Stimulated activated CD4-positive, alpha-beta T cell treated with anti-CD3 and anti-CD28 coated beads, Interleukin-1b, Interleukin-23, amount 100 ng/mL, for 1 hour (primary cell): ENCODE measurements at places on chromosomes 2 and 18.

DNA sequence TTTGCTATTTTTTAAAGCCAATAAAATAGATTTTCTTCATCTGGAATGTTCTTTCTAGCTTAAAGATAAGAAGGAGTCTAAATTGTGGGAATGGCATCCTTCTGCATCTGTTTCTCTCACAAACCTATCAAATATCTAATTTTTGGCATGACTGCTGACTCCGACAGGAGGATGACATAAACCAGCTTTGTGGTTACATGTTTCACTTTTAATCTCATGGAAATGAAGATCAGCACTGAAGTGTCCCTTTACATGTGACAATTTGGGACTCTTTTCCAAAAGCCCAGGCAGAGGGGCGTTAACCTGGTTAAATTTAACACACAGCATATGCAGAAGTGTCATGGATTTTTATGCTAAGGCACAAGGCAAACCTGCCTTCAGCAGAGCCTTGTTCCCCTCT lies 694.7 kb downstream of the ARHGAP15 start:
- DNase-seq: no peak

DNA sequence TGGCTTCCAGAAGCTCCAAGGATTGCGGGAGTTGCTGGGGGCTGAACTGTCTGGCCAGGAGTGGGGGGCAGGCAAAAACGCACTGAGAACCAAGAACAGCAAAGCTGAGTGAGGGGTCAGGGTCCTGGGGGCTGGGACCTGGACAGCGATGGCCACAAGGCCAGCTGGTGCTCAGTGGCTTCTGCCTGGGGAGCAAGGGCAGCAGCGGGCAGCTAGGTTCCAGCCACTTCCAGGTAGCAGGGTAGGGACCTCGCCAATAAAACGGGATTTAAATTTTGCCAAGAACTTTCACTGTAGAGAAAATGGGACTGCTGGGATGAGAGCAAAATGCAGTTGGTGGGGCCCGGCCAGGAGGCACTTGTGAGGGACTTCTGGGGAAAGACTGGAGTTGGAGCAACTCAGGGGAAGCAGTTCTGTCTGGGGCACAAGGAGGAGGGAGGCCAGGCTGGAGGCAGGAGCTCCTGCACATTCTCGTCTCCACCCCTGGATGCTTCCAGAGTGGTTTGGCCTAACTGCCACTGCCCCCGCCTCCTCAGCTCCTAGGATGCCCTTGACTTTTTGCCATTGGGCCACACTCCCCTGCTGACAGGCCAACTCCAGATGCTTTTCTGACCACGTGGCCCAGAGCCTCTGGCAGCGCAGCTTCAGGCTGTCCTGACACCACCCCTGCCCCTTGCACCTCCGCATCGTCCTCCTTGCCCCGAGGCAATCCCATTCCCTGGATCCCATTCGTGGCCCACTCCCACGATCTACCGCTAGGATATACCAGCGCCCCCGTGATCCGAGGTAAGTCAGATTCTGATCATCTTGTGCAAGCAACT lies 5.5 kb upstream of the CCDC74A start:
- DNase-seq: no peak

GRCh38 chr2:10720306-10720705 lies 1.1 kb upstream of the ATP6V1C2 start:
- DNase-seq: no peak

DNA sequence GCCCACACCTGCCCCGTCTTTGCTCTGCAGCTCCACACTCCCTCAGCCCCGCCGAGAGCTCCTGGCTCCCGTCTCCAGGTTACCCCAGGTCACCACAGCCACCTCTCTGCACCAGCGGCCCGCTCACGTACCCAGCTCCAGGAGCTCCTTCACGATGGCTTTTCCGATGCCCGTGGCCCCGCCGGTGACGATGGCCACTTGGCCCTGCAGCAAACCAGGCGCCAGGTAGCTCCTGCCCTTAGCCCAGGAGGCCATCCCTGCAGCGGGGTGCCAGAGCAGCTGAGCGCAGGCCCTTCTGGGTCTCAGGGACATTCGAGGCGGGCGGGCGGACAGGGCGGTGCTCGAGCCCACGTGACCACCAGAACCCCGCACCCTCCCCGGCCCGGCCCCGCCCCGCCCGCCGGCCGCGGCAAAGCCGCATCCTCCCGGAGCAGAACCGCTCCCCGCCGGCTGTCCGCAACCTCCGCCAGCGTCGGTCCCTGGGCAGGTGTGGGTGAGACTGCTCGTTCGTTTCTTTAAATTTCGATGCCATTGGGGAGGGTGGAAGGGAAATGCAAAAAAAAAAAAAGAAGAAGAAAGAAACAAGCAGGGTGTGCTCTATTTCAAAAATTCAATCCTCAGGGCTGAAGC lies at the start of the genes PECR and TMEM169:
PECR (minus strand) TSS at position 323 of the 630 bp plus-strand sequence; CDS start at position 255, 68 bp downstream.
TMEM169 (plus strand) TSS at position 433 of the 630 bp plus-strand sequence. CDS start 14,045 bp downstream, outside the sequence.
- peak; percentile 56 for DNase-seq

DNA sequence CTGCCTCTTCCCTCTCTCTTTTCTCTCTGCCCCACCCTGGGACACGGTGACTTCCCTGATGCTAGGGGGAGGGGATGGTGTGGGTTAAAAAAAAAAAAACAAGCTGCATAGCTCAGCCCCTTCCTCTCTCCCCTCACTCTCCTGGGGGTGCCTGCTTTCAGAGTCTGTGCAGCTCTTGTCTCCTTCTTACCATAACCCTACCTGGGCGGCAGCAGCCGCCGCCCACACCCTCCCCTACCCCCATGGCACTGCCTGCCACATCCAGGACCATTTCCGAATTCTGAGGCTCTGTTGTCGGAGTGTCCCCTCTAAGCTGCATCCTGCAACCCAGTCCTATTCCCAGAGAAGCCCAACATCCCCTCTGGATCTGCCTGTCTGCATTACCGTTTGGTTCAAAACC lies 16.0 kb downstream of the TTC32 start:
- DNase-seq: no peak

DNA sequence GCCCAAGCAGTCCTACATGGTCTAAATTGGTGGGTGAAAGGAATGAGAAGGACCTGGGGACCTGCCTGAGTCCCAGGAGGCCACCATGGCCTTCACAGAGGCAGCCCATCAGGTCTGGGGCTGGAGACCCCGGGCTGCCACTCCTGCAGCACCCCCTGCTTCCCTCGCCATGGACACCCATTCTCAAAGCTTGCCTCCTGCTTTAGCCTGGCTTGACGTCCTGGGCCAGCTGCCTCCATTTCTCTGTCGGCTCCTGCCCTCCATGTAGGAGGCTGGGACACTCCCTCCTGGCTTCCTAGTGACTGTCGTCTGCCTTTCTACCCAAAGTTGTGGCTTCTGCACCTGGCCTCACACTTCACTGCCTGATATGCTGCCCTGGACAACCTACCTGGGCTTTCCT lies 198.6 kb downstream of the FAM210A start:
- DNase-seq: no peak

- DNase-seq: peak; percentile 62
These were observed 1.1 kb upstream of the ZBTB7C start for GRCh38 chr18:48410095-48410920.

DNA sequence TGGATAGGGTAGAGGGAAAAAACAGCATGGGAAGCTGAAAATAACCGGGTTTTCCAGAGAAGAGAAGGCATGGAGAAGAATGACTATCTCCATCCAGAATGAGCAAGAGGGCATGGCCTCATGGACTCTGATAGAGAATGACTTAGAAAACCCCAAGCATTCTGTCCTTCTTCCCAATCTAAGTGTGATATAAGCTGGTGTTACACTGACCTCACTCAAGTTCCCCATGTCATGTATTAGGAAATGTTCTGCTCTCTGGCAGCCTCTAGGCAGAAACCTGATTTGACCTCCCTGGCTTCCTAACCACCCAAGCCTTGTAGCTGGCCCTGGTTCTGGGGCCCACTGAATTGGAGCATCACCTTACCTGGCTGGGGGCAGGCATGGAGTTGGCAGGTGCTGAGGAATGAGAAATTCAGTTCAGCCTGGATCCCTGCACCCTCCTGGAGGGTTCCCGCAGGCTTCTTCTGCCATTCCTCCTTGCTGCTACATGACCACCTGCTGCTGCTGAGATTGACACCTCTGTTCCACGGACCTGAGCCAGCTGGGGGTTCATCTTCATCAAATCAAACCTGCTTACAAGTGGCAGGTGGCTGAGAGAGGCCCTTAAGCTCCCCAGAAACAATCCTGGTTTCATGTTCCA lies 5.2 kb upstream of the SIGLEC15 start:
- no peak for DNase-seq

- no peak for DNase-seq
These were observed 273.3 kb downstream of the MREG start for GRCh38 chr2:215740071-215740470.
